Skin of body (tissue), 3 donors: ENCODE measurements at places on chromosomes 12 and 14.

- no peak for DNase-seq
Observed at GRCh38 chr14:72615451-72616121, 278.3 kb downstream of the DPF3 start.

DNA sequence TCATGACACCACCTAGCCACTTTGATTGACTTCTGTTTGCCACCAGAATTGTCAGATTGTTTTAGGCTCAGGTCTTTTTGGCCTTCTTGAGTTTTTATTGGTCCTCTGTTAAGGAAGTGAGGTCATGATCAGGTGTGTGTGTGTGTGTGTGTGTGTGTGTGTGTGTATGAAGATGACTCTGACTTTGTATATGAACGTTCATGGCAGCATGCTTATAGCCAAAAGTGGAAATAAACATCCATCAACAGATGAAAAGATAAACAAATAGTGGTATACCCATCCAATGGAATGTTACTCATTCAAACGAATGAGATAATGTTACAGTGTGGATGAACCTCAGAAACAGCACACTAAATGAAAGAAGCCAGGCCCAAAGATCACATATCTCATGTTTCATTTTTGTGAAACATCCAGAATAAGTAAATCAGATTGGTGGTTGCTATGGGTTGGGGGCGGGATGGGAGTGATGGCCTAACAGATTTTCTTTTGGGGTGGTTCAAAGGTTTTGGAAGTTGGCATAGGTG lies 258.6 kb downstream of the KTN1 start:
- DNase-seq: no peak

- DNase-seq: no peak
Observed at GRCh38 chr14:50452979-50453705, 56.5 kb upstream of the CDKL1 start.

GRCh38 chr12:64675795-64676194 lies 65.5 kb downstream of the RASSF3 start:
- DNase-seq: no peak
